ENCODE measurements at places on chromosomes 4 and X. TPM values are rescaled to one million over a fixed set of nuclear protein-coding genes. Genes with fewer than 3 reads are reported as not detected.

- DNase-seq: peak; percentile 98
- H3K4me1 ChIP-seq: 0 out of 2 replicates have a peak, but pooled peaks cover 6% of the 10 kb centered on the region
- peaks cover 17% of the 10 kb centered on the region for H3K27me3 ChIP-seq
- no peaks in the 10 kb centered on the region for H3K36me3 ChIP-seq
These were observed 3.1 kb upstream of the GRPEL1 start for GRCh38 chr4:7070729-7071511.

DNA sequence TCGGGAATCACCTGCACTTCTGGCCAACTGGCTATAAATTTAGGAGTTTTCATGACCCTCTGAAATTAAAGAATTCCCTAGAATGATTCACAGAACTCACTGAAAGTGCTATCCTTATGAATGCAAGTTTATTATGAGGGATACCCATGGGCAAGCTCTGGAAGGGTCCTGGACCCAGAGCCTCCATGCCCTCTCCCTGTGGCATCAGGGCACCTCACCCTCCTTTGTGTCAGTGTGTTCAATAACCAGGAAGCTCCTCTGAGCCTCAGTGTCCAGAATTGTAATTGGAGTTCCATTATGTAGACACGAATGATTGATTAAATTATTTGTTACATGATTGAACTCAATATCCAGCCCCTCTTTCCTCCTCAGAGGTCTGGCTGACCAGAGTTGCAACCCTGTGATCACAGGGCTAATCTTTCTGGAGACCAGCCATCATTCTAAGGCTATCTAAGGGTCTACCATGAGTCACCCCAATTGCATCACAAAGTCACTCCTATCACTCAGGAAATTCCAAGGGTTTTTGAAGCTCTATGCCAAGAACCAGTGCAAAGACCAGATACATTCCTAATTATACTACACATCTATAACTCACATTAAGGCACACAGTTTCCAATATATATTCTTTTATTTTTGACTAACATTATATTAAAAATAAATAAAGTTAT lies 8.9 kb downstream of the ANXA3 start:
- peaks cover 11% of the 10 kb centered on the region for H3K4me1 ChIP-seq
- H3K27ac ChIP-seq: no peak overlapping the region
- DNase-seq: no peak
- no peaks in the 10 kb centered on the region for H3K36me3 ChIP-seq
- no peak overlapping the region for H3K4me3 ChIP-seq

- DNase-seq: no peak
- no peak overlapping the region for H3K27ac ChIP-seq
- peaks cover 8% of the 10 kb centered on the region for H3K4me1 ChIP-seq
- no peaks in the 10 kb centered on the region for H3K27me3 ChIP-seq
- no peak overlapping the region for H3K4me3 ChIP-seq
- no peaks in the 10 kb centered on the region for H3K36me3 ChIP-seq
These were observed 57.7 kb downstream of the TRIM2 start for GRCh38 chr4:153261914-153262313.

DNA sequence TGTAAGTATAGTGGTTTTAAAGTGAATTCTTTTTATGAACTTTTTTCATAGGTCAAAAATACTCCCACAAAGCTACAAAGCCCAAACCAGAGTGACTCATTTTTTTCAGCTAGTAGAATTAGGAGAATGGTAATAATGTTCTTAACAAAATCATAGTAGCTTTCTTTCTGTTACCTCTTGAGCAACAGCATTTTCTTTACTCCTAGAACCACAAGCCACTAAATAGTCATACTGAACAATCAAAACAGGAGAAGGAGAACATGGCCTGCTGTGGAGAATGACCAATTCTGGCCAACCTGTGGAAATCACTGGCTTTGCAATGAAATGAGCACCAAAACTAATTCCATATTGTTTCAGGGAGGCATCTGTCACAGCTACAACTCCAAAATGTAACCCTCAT lies 112.9 kb downstream of the AMMECR1 start:
- DNase-seq: no peak
- H3K27me3 ChIP-seq: no peaks in the 10 kb centered on the region
- no peak overlapping the region for H3K27ac ChIP-seq
- H3K36me3 ChIP-seq: peaks cover 2% of the 10 kb centered on the region

Gene ANXA10
- total RNA-seq: not detected

Gene ERAS
- total RNA-seq: not detected

Gene NHS
- total RNA-seq: 6.7 TPM

- no peak for DNase-seq
- H3K27ac ChIP-seq: no peak overlapping the region
- H3K4me3 ChIP-seq: no peak overlapping the region
These were observed 69.6 kb downstream of the CD38 start for GRCh38 chr4:15847746-15848145.

Gene LYAR
- 46.2 TPM for total RNA-seq

Gene SPANXD
- not detected for total RNA-seq

- no peaks in the 10 kb centered on the region for H3K36me3 ChIP-seq
- DNase-seq: no peak
- H3K27me3 ChIP-seq: no peaks in the 10 kb centered on the region
- H3K27ac ChIP-seq: no peak overlapping the region
- H3K4me1 ChIP-seq: no peaks in the 10 kb centered on the region
- no peak overlapping the region for H3K4me3 ChIP-seq
These were observed 18.0 kb downstream of the RHOH start for GRCh38 chr4:40214661-40215418.

DNA sequence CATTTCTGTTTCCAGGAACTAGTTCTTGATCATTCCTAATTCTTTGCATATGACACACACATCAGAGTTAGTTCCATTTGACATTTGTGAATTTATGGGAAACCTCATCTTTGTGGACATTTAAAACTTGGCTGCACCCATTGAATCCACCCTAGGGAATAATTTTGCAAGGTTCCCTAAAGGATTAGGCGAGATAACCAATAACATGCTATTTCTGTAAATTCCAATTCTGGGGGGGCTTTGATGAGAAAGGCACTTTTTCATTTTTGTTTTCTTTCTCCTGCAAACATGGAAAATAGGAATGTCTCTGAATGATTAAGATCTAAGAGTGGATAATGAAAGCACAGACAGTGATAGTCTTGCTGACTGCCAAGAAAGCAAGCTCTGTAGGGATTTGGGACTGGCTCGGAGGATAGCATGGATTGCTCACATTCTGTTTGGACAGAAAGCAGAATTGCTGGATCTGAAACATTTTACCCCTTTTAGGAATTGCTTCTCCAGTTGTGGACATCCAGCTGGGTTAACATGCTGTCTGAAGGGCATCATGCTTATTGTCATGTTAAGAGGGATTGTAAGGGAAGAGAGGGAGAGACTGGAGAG lies 145.1 kb downstream of the NHS start:
- no peaks in the 10 kb centered on the region for H3K36me3 ChIP-seq
- H3K4me1 ChIP-seq: no peaks in the 10 kb centered on the region
- no peak for DNase-seq
- no peak overlapping the region for H3K27ac ChIP-seq
- no peak overlapping the region for H3K4me3 ChIP-seq

Gene MAGEA9
- total RNA-seq: not detected

- no peak for DNase-seq
- no peak overlapping the region for H3K4me3 ChIP-seq
- H3K36me3 ChIP-seq: no peaks in the 10 kb centered on the region
- no peaks in the 10 kb centered on the region for H3K27me3 ChIP-seq
- no peak overlapping the region for H3K27ac ChIP-seq
These were observed 167.5 kb upstream of the TET2 start for GRCh38 chr4:104979083-104979760.

Gene USP17L18
- total RNA-seq: not detected

DNA sequence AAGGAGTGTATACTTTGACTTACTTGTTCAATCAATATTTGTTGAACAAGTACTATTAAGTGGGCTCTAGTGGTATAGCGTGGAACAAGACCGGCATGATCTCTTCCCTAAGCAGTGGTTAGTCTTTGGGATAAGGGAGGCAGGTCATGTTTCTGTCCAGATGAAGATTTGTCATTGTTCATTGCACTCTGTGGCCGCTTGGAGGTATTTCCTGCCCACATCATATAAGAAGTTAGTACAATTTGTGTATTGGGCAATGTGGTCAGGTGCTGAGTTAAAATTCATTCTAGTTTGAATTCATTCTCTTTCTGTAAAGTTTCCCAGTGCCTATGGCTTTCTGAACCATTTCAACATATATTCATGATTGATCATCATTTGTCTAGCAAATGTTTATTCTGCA lies 101.1 kb upstream of the SHISA3 start:
- no peak overlapping the region for H3K27ac ChIP-seq
- DNase-seq: no peak
- H3K4me3 ChIP-seq: no peak overlapping the region
- H3K36me3 ChIP-seq: no peaks in the 10 kb centered on the region
- H3K4me1 ChIP-seq: peaks cover 18% of the 10 kb centered on the region

Gene P2RY10
- total RNA-seq: not detected

GRCh38 chrX:52574416-52575275 lies 57.8 kb upstream of the XAGE1B start:
- H3K4me1 ChIP-seq: no peaks in the 10 kb centered on the region
- no peaks in the 10 kb centered on the region for H3K27me3 ChIP-seq
- H3K27ac ChIP-seq: no peak overlapping the region
- no peak overlapping the region for H3K4me3 ChIP-seq
- H3K36me3 ChIP-seq: no peaks in the 10 kb centered on the region

GRCh38 chrX:136215559-136215958 lies 35.6 kb downstream of the MAP7D3 start:
- H3K4me1 ChIP-seq: peaks cover 2% of the 10 kb centered on the region
- DNase-seq: no peak
- peaks cover 5% of the 10 kb centered on the region for H3K36me3 ChIP-seq
- no peak overlapping the region for H3K27ac ChIP-seq
- H3K4me3 ChIP-seq: no peak overlapping the region
- no peaks in the 10 kb centered on the region for H3K27me3 ChIP-seq

DNA sequence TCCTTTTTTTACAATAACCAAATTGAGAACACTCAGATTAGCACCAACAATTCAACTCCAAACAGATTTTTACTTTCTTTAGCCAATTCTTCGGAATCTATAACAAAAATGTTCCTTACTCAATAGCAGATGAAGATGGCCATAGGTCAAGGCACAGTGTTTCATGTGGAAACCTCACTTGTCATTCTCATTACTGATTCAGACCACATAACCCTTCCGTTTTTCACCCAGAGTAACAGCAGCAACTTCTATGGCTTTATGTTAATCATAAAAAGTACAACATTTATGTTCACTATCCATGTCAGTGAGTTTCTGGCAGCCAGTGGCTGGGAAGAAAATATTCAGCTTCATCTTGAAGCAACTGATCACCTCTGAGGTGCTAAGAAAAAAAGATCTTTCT lies 358.3 kb upstream of the TECRL start:
- H3K36me3 ChIP-seq: no peaks in the 10 kb centered on the region
- no peaks in the 10 kb centered on the region for H3K27me3 ChIP-seq
- H3K27ac ChIP-seq: no peak overlapping the region
- no peaks in the 10 kb centered on the region for H3K4me1 ChIP-seq

- H3K4me1 ChIP-seq: peaks cover 2% of the 10 kb centered on the region
- no peak for DNase-seq
- H3K27ac ChIP-seq: no peak within 1 kb of the TSS
These were observed at the start of gene ADH6 for GRCh38 chr4:99219072-99219471. Gene ADH6, minus strand, starts transcription at chr4:99219246. Its CDS starts 94 bp downstream, at chr4:99219152.

GRCh38 chr4:17094876-17095210 lies 196.4 kb upstream of the LDB2 start:
- H3K4me1 ChIP-seq: no peaks in the 10 kb centered on the region
- no peak for DNase-seq
- H3K36me3 ChIP-seq: no peaks in the 10 kb centered on the region
- H3K27ac ChIP-seq: no peak overlapping the region
- H3K27me3 ChIP-seq: no peaks in the 10 kb centered on the region

Gene CEP135
- 12.4 TPM for total RNA-seq

Gene NMU
- total RNA-seq: 30.5 TPM

Gene CCDC149
- total RNA-seq: 5.8 TPM

DNA sequence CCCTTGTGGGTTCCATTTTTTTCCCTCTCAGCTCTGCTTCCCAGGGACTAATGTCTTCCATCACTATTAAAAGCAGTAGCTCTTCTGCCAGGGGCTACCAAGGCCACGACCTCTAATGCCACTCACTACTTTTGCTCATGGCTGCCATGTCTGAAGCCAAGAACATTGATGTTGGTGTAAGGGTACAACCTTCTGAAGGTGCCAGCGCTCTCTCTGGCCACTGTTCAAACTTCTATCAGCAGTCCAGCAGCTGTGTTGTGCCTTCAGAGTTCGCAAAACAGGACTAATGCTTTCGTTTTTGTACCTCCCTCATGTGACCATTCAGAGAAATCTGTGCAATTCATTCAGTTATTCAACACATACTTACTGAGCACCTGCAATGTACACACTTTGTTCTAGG lies 121.5 kb upstream of the ENPEP start:
- no peak for DNase-seq
- H3K27ac ChIP-seq: no peak overlapping the region
- H3K4me3 ChIP-seq: no peak overlapping the region
- no peaks in the 10 kb centered on the region for H3K4me1 ChIP-seq
- H3K27me3 ChIP-seq: no peaks in the 10 kb centered on the region

Gene LONRF3
- total RNA-seq: 0.11 TPM

Gene DAPP1
- not detected for total RNA-seq

DNA sequence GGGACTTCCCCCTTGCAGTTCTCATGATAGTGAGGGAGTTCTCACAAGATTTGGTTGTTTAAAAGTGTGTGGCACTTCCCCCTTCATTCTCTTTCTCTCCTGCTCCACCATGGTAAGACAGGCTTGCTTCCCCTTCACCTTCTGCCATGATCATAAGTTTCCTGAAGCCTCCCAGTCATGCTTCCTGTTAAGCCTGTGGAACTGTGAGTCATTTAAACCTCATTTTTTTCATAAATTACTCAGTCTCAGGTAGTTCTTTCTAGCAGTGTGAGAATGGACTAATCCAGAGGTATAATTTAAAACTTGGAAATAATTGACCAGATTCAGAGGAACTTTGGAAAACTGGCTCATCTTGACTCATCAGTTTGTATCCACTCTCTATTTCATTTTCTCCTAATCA lies 129.0 kb downstream of the TMEM47 start:
- no peaks in the 10 kb centered on the region for H3K4me1 ChIP-seq
- no peak overlapping the region for H3K4me3 ChIP-seq
- no peak overlapping the region for H3K27ac ChIP-seq
- DNase-seq: no peak
- no peaks in the 10 kb centered on the region for H3K27me3 ChIP-seq

Gene TSPAN7
- 32.1 TPM for total RNA-seq

Gene MUC7
- not detected for total RNA-seq

DNA sequence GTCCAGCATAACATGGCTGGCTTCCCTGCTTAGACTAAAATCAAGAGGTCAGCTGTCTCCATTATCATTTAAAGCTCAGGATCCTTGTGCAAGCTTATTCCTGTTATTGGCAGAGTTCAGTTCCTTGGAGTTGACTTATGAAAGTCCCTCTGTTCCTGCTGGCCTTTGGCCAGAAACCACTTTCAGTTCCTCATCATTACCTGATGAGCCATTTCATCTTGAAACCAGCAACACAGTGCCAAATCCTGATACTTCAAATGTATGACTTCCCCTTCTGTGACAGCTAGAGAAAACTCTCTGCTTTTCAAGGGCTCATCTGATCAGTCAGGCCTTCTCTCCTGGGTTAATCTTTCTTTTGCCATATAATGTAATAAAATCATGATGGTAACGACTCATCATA lies 110.6 kb upstream of the FSTL5 start:
- H3K27ac ChIP-seq: no peak overlapping the region
- H3K4me1 ChIP-seq: no peaks in the 10 kb centered on the region
- H3K27me3 ChIP-seq: no peaks in the 10 kb centered on the region
- H3K4me3 ChIP-seq: no peak overlapping the region
- DNase-seq: no peak

Gene SMS
- total RNA-seq: 247 TPM

GRCh38 chr4:139975830-139976272 lies 178.1 kb downstream of the MAML3 start:
- H3K4me3 ChIP-seq: no peak overlapping the region
- peaks cover 36% of the 10 kb centered on the region for H3K27me3 ChIP-seq
- H3K4me1 ChIP-seq: no peaks in the 10 kb centered on the region
- no peak overlapping the region for H3K27ac ChIP-seq
- DNase-seq: no peak
- H3K36me3 ChIP-seq: no peaks in the 10 kb centered on the region

Measured in H1 (cell line).